GM06990 (cell line): ENCODE measurements at places on chromosomes 6 and 20.

GRCh38 chr6:33277663-33278391 is 904 bp downstream of the B3GALT4 start:
- DNase-seq: peak; percentile 77

GRCh38 chr6:32192608-32193039 is at the start of gene GPSM3:
GPSM3 (minus strand) TSS chr6:32192643; CDS start chr6:32192513, 130 bp downstream.
- peak; percentile 81 for DNase-seq

DNA sequence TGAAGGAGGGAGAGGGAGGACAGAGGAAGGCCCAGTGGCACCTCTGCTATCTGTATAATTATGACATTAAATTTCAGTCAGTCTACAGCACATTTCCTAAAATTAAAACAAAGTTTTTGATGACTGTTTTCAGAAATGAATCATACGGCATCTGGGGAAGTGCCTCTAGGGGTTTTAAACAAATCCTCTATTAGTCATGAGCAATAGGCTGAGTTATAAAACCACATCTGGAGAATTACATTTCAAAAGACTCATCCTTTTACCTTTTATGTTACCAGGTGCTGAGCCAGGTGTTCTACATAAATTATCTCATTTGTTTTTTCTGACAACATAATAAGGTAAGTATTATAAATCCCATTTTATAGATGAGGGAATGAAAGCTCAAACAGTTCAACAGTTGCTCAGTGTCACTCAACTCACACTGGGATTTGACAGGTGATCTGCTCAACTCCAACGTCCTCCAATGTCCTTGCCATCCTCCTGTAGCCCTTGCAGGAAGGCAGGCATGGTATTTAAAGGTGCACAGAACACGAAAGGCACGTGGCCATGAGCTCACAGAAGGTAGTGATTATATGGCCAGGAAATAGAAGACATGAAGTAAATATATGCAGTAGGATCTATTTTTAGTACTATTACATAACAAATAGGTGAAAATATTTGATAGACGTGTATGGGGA is 184.2 kb upstream of the MAN1A1 start:
- peak; percentile 37 for DNase-seq

DNA sequence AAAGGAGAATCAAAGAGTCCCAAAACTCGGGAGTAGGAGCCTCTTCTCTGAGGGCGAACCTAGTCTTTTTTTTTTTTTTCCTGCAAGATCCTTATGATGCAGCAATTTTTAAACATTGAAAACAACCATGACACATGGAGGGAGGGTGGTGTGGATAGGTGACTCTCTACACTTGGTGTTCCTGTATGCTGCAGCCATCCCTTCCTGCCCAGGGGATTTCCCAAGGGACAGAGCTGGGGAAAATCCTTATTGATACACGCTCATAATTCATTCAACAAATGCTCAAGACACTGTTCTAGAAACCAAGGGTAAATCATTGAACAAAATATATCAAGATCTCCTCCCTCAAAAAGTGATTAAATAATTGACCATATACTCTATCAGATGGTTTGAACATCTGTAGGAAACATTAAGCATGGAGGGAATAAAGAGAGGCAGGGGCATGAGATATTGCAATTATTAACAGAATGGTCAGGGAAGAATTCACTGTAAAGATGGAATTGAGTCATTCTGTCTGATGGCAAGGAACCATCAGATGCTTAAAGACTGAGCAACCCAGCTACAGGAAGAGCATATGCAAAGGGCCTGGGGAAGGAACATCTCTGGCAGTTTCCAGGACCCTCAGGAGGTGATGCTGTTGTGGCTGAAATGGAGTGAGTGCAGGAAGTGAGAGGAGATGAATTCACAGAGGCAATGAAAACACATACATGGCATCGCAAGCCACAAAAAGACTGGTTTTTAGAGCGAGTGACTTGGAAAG is 13.4 kb upstream of the BTN3A3 start:
- DNase-seq: no peak

GRCh38 chr20:62832212-62832922 is 15.5 kb downstream of the COL9A3 start:
- DNase-seq: peak; percentile 48

GRCh38 chr6:44062771-44063560 is 64.3 kb downstream of the MRPL14 start:
- no peak for DNase-seq

- no peak for DNase-seq
These were observed 44.7 kb upstream of the FOXQ1 start for GRCh38 chr6:1267057-1267732.

GRCh38 chr6:139977887-139978332 is 603.5 kb upstream of the CITED2 start:
- DNase-seq: no peak

GRCh38 chr6:52696418-52696817 is 25.5 kb downstream of the TMEM14A start:
- DNase-seq: no peak

GRCh38 chr6:101706576-101706975 is 313.1 kb downstream of the GRIK2 start:
- DNase-seq: no peak

GRCh38 chr6:31884528-31885035 is 5.8 kb upstream of the SLC44A4 start:
- DNase-seq: no peak

DNA sequence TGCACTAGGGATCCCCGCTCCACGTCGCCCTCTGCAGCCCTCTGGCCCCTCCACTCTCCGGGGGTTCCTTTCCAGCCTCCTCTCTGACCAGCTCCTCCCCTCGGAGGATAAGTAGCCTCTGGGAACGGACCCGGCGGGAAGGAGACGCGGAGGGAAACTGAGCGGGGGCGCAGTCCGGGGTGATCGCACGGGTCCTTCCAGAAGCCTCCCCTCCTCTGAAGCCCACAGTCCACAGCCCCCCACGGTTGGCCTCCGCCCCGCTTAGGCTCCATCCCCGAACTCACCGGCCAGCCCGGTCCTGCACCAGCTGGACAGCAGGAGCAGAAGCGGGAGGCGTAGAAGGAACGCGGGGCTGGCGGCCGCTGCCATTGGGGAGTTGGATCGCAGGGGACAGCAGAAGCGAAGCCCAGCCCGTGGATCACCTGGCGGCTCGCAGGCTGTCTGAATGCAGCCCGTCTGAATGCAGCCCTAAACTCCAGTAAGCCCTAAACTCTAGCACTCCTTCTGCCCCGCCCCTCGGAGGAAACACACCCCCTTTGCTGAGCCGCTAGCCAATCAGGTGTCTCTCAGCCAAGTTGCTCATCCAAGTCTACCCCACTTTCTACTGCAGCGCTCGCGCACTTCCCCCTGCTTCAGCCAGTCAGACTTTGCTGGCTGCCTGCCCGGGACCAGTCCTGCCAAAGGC is at the start of gene RAET1G:
Gene RAET1G, minus strand, starts transcription at position 480 of the 685 bp plus-strand sequence. Its CDS starts 111 bp downstream, at position 369.
- peak; percentile 41 for DNase-seq

DNA sequence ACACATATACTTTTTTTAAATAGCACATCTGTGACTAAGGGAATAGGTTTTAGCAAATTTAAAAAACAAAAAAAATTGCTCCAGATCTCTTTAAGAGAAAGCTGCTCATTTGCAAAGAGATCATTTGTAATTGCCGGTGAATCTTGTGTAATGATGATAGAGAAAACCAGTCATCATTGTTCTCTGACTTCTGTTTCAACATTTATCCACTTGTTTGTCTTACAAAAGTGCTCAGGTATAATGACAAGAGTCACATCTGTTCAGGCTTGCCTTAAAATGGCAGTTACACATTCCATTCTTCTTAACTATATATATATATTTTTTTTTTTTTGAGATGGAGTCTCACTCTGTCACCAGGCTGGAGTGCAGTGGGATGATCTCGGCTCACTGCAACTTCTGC is 165.2 kb downstream of the AIG1 start:
- DNase-seq: no peak

DNA sequence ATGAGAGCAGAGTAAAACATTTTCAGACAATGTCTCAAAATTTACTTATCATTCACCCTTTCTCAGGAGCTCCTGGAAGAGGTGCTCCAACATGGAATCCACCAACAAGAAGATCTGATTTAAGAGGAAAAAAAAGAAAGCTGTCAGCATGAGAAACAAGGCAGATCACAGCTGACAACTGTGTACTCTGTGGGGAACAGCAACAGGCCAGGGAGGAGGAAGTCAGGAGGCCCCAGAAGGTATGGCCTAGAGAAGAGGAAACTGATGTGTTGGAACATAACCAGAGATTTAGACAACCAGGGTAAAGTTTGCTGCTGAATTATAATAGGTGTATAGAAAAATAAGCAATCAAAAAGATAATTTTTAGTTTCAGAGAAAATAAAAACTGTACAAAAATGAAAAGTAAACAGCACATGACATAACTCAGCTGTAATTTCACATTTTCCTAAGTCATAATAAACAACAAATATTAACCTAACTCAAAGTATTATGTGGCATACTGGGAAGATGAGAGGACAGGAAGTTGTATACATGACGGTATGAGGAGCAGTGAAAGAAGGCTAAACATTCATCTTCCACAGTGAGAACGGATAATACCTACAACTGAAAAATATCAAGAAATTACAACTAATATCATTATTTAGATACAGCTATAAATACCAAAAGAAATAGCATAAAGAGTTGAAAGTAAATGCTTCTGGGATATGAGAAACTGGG is 113.6 kb upstream of the EMILIN3 start:
- DNase-seq: no peak
